Fibroblast of lung (primary cell): ENCODE measurements at places on chromosomes 13 and 19.

DNA sequence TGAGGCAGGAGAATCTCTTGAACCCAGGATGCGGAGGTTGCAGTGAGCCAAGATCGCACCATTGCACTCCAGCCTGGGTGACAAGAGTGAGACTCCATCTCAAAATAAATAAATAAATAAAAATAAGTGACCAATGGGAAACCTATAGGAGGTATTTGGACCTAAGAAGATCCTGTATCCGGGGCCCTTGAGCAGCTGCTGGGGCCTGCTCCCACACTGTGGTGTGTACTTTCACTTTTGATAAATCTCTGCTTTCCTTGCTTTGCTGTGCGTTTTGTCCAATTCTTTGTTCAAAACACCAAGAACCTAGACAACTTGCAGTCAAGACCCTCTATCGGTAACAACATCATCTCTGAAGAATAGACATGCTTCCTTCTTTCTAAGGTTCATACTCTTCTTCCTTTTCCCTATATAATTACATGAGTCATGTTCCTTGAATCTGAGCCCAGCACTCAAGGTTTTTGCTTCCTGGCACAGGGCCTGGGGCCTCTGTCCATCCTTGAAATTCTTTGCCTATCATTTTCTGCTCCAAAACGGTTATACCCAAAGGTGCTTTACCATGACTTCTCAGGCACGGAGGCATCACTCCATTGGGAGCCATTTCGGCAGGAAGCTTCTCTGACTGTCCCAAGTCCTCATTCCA, 14.2 kb upstream of the PNMA8C start:
- DNase-seq = peak; percentile 76

DNA sequence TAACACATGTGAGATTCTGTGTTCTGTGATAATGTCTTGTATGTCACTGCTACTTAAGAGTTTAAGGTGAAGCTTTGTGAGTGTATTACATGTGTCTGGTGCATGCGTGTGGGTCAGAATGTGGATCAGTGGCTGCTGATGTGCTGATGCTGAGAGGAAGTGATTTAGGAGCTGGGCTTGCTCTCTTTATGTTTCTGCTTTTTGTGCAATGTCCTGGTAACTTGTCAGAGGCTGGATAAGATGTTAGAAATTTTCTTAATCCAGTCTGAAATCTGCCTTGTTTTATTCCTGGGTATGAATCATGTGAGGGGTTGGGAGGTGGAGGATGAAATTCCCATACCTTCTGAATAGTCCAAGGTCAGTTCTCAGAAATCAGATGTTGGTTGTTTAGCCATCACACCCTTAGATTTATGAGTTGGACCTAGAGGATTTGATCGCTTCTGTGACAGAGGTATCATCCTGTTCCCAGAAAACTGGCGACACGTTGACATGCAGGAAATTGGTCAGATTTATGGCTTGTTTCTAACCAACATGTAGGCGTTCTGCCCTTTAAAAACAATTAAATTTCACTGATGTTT, 24.5 kb upstream of the CXCL17 start:
- no peak for DNase-seq

DNA sequence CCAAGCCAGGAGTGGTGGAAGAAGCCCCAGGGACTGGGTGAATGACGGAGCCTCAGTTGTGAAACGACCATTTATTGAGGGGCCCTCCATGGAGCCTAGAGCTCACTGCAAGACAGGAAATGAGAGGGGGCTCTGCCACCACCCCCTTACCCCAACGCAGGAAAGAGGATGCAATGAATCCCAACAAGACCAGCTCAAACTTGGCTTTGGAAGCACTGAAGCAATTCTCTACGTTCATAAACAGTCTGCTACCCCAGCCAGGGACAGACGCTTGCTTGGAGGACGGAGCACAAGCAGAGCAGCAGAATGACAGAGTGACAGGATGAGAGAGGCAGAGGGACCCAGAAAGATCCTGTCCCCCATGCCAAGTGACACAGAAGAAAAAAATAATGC, 1.0 kb downstream of the PRKACA start:
- no peak for DNase-seq

DNA sequence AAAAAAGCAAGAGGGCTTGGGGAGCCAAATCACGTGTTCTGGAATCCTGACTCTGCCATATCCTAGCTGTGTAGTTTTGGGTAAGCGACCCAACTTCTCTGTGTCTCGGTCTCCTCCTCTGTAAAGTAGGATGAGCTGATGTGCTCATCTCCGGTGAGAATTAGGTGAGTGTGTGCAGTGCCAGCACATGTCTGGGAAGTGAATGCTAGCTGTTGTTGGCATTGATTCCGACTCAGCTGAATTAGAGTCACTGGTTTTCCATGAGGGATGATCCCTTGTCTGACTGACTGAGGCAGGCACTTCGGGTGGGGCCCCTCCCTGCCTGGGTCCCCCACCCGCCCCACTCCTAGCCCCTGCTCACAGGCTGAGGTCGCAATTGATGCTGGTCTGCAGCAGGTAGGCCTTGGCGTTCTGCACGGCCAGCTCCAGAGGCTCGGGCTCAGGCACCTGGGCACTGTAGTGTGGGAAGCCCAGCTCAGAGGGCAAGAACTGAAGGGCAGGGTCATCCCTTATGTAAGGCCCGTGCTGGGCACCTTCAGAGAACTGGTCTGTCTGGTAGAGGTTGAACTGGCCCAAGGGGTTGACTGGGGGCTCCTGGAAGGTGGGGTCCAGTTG, 835 bp downstream of the RSPH6A start:
- no peak for DNase-seq

GRCh38 chr19:49687566-49688316, 1.7 kb upstream of the ADM5 start:
- no peak for DNase-seq

DNA sequence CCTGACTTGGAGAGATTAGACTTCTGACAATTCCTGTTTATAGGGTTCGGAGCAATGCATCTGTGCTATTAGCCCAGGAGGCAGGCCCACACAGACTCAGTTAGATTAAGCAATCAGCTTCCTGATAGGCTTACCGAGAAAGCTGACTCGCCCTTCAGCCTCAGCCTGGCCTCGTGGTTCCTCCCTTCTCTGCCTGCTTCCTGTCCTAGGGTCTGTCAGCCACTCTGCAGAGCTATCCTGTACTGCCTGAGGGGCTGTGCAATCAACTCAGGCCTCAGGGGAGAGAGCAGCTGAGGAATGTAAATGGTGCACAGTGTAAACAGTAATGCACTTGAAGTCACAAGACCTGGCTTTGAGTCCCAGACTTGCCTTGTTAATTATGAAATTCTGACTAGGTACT, 30.7 kb downstream of the HTR2A start:
- DNase-seq = peak; percentile 64

DNA sequence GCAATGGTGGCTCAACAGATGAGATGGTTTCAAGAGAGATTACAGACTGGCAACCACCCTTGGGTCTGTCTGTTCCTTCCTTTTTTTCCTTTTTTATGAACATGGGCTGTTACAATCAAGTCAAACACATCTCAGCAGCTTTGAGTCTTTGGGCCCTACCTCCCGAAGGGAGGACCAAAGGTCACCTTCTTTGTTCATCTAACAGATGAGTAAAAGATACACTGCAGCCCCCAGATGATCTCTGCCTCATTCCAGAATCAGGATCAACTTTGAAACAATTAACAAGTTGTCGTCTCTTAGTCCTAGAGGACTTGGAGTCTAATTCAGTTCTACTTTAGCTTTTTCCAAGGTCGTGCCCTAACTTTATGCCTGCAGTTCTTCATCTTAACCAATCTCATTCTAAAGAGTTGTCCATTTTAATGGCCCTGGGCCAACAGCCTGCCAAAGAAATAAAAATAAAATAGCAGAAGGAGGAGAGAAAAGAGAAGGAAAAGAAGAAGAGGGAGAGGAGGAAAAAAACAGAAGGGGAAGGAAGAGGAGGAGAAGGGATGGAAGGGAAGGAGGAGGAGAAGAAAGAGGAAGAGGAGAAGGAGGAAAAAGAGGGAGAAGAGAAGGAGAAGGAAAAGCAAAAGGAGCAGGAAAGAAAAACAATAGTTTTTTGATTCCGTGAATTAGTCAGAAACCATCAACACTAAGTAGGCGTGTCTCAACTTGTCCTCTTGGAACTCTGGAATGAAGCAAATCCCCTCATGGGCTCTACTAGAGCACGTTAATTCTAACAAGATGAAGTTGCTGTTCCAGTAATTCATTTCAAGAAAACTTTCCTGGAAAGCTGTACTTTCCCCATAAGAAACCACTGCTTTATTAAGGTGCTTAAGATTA, 281.2 kb downstream of the FOXO1 start:
- no peak for DNase-seq

- DNase-seq = peak; percentile 81
Observed at GRCh38 chr13:99269627-99270241, 11.6 kb upstream of the GPR18 start.

DNA sequence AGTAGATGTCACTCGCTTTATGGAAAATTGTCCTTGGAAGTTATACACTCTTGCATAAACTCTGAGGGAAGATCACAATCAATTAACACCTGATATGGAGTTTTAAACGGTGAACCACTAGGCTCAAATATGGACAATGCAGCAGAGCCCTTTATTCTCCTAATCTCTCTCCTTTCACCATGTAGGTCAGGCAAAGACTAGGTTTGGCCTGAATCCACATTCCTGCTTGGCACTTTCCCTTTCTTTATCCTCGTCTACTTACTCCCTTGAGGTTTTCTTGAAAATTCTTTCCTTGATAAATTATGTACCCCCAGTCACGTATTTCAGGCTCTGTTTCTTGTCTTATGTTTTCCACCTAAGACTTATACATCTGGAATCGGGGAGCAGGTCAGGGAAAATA, 751.7 kb downstream of the DACH1 start:
- DNase-seq = peak; percentile 1

DNA sequence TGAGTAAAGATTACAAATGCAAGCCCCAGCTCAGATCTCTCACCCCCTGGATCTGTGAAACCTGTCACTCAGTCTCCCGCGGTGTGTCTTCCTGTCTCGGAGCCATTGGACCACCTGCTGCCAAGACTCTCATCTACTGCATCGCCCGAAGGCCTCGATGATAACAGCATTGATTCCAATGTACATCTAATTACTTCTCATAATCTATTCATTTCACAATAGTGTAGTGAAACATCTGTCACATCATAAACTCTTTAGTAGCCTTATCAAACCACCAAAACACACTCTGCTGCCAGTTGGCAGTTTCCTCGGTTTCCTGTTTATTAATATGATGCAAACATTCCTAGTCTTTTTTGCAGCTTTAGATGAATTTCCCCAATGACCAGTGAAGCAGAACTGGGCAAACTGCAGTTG, 220.3 kb downstream of the POU4F1 start:
- no peak for DNase-seq

- DNase-seq = no peak
Observed at GRCh38 chr19:6097911-6098310, 12.4 kb downstream of the RFX2 start.

DNA sequence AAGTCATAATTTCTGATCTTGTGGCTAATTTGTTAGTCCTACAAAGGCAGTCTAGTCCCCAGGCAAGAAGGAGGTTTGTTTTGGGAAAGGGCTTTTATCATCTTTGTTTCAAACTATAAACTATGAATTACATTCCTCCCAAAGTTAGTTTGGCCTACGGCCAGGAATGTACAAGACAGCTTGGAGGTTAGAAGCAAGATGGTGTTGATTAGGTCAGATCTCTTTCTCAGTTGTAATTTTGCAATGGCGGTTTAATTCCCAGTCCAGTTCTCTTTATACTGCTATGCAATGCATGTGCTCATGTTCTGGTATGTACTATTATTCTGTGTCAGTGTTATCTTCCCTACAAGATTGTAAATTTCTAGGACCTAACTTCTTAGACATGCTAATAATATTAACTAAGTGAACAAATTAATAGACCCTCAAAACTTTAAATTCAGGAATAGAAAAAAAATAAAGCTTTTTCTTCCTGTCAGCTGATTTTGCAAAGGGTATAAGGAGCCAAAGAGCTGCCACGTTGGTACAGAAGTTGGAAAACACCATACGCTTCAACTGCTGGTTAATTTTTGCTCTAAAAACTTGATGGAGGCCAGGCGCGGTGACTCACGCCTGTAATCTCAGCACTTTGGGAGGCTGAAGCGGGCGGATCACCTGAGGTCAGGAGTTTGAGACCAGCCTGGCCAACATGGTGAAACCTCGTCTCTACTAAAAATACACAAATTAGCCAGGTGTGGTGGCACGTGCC, 1.3 kb upstream of the DNAJC15 start:
- no peak for DNase-seq

GRCh38 chr13:27830010-27830409, 37.7 kb downstream of the GSX1 start:
- peak; percentile 11 for DNase-seq

DNA sequence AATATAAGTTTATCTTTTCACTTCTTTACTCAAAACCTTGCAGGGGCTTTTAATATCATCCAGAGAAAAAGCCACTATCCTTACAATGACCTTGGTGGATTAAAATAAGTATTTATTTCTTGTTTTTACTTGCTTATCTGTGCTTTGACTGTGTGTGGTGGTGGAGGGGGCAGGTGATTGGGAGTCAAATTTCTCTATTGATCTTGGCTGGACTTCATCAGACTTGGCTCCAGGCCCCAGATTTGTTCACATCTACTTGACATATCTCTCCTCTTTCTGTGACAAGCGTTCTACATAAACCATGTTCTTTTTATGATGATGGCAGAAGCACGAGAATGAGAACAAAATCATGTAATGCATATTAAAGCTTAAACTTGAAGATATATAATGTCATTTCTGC, 670.8 kb downstream of the PCDH17 start:
- no peak for DNase-seq

DNA sequence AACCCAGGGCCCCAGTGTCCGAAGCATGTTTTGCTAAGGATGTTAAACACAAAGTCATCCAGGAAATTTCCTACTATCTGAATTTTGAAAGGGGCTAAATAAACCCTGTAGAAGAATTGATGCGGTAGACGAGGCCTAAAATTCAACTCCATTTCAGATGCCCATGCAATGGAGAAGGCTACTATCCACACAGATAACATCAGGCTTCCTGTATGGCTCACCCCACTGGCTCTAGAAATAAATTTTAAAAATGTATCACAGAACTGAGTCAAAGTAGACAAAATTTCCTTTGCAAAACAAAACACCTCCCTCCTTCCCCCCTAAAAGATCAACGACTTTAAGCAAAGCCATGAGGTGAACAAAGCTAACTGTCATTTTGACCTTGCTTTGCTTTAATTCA, 188.4 kb downstream of the ABCC4 start:
- no peak for DNase-seq

DNA sequence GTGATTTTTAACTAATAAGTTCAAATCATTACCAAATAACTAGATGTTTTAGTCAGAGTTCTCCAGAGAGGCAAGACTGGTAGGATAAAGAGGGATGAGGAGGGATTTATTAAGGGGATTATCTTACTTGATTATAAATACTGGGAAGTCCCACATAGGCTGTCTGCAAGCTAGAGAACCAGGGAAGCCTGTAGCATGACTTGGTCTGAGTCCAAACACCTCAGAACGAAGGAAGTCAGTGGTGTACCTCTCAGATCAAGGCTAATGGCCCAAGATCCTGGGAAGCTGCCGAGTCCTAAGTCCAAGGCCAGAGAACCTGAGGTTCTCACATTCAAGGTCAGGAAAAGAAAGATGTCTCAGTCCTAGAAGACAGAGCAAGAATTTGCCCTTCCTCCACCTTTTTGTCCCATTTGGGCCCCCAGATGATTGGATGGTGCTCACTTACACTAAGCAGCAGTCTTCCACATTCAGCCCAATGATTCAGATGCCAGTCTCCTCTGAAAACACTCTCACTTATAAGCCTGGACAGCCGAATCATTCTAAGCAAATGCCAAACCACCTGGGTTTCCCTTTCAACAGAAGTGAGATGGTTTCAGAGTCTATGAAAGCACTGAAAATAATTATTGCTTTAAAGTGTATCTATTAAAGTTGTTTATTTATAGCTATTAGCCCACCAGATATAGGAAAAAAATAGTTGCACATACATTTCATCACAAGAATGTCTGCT, 1599.2 kb downstream of the OLFM4 start:
- no peak for DNase-seq
